ENCODE measurements at places on chromosomes 3 and 15.

- no peak for DNase-seq
These were observed 805 bp upstream of the TRPM7 start for GRCh38 chr15:50687302-50687902.

DNA sequence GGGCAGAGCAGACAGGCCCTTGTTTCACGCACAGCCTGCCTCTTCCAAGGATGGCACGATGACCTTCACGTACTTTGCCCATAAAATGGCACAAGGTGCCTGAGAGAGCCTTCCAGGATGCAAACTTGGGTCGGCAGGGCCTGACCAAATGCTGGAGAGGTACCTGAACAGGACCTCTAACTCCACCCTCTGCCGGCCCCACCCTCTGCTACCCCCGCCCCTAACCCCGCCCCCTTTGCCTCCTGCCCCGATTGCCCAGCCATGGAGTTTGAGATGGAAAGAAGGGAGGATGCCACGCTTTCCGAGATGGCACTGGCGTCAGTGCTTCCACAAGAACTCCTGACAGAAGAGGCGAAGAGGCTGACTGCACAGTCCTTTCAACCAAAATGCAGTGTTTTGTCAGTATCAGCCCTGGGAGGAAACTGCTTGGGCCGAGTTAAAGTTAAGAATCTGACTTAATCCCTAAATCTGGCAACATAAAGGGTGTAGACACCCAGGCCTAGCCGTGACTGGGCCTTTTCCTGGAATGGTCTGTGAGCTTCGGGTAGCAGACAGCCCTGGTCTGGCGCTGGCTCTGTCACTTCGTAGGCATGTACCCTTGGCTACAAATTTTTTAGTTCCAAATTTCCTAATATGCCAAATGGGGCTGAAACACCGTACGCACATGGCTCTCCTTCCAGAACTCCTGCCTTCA, 230.3 kb upstream of the RGMA start:
- DNase-seq: no peak

DNA sequence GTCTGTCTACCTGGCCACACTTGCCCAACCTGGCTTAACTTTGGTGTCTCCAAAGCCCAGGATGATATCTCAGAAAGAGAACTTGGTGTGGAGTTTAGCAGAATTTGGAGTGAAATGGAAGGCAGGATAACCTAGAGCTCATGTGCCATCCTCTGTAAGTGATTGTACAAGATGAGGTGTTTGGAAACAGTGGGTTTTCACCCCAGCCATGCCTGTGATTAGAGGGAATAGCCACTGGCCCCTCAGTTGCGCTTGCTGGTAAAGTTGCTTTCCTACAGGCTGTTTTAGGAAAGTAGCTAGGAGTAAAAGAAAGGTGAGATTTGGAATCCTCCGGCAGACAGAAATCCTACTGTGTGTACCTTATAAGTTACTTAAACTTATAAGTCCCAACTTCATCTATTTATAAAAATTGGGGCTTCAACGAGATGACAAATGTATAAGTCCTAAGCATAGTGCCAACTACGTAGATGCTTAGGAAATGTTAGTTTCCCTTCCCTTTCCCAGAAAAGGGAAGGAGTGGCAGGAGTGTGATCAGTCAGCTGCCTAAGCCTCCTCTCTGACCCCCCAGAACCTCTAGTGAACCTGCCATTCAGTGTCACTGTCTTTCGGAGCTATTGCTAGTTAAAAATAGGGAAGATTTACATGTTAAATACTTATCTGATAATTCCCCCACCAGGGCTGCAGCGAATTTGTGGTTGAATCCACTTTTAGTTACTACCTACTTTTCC, 13.4 kb upstream of the BMF start:
- DNase-seq: no peak

GRCh38 chr3:94082391-94082937, 19.6 kb downstream of the NSUN3 start:
- no peak for DNase-seq

Data from common myeloid progenitor, CD34-positive (primary cell).